ENCODE measurements at places on chromosomes 7 and 10. TPM values are rescaled to one million over a fixed set of nuclear protein-coding genes. Genes with fewer than 3 reads are reported as not detected.

- no peak for DNase-seq
Observed at GRCh38 chr7:156529956-156530355, 110.6 kb upstream of the RNF32 start.

- DNase-seq: no peak
Observed at GRCh38 chr7:26699766-26700165, 164.6 kb downstream of the SKAP2 start.

GRCh38 chr7:47939425-47940036 lies 8.7 kb downstream of the PKD1L1 start:
- DNase-seq: no peak

INPP5F gene
- 4.0 TPM for total RNA-seq
